CD4-positive, alpha-beta T cell treated with Interleukin-21 for 1 hour (primary cell): ENCODE measurements at places on chromosomes 6 and 20.

DNA sequence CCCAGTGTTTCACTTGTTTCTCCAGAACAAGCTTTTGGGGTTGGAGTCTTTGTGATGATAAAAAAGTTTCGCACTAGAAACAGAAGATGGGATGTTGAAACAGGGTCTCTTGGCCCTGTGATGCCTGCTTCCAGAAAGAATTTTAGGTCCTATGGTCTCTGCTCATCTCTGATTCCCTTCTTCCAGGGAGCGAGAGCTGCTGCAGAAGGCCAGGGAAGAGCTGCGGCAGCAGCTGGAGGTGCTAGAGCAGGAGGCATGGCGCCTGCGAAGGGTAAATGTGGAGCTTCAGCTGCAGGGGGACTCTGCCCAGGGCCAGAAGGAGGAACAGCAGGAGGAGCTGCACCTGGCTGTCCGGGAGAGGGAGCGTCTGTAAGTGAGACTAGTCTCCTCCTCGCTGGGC lies 18.3 kb downstream of the CEP250 start:
- no peak for DNase-seq

- no peak for DNase-seq
Observed at GRCh38 chr20:41005361-41005729, 23.3 kb upstream of the TOP1 start.

GRCh38 chr6:34663831-34664255 lies 32.7 kb downstream of the ILRUN start:
- no peak for DNase-seq

GRCh38 chr20:46563860-46564221 lies 13.4 kb upstream of the OCSTAMP start:
- no peak for DNase-seq

DNA sequence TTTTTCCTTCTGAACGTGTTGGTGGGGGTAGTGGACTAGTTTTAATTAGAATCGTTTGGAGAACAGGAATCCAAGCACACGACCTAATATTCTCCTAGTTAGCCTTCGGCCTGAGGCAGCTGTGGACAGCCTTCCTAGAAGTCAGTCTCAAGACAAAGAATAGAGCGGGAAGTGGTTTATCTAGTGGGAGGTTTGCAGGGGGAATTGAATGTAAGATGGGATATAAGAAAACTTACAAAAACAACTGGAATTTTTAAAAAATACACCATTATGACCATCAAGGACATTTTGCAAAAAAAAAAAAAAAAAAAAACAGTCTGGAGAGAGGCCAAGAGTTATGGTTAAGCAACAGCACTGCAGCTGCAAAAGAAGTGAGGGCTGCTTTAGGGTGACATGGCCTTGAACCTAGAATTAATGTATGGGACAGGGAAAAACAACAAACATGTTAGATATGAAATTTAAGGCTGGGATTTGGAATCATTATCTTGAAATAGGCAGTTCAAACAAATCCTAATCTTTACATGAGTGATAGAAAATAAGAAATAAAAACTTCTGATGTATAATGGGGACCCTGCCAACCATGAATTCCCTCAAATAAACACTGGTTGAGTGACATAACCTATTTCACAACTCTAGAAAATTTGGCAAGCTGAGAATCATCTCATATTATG lies 40.2 kb downstream of the PLAGL1 start:
- no peak for DNase-seq

DNA sequence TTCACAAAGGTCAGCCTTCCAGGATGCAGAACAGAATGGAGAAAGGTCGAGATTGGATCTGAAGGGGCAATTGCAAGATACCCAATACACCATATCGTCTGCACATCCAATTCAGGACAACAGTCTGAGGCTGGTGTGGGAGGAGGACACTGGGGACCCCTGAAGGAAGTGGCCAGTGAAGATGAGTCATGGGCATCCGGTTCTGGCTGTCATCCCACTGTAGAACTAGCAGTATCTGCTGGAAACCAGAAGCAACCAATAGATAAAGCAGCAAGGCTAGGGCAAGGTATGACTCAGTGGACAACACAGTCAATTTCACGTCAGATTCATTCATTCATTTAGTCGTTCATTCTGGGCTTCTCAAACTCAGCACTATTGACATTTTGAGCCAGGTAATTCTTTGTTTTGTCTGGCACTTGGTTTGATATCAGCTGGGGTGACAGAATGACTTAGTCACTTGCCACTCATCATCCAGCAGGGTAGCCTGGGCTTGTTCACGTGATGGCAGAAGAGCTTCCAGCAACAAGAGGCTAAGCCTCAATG lies 30.3 kb upstream of the SHLD1 start:
- no peak for DNase-seq

- DNase-seq = no peak
Observed at GRCh38 chr6:138025528-138025978, 81.7 kb downstream of the PERP start.

GRCh38 chr6:82380566-82381185 lies 17.1 kb downstream of the TPBG start:
- DNase-seq = no peak

DNA sequence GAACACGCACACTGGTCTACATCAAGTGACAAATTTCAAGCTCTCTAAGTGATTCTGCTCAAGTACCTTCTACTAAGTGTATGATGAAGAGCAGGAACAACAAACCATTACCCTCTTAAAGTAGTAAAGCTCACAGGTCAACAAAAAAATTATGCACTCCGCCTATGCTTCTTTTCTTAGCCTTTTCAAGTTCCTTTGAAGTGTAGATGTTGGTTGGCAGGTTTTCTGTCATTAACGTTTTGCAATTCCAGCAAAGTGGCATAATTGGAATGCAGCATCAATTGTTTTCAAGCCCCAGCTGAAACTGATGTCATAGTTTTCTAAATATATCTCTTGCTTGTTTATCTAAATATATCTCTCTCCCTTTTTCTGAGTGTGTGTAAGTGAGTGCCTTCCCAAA lies 396.9 kb upstream of the EYS start:
- no peak for DNase-seq

GRCh38 chr6:112879920-112880413 lies 532.8 kb downstream of the RFPL4B start:
- no peak for DNase-seq

GRCh38 chr20:3753501-3754275 lies 13.9 kb downstream of the ADISSP start:
- DNase-seq = no peak

DNA sequence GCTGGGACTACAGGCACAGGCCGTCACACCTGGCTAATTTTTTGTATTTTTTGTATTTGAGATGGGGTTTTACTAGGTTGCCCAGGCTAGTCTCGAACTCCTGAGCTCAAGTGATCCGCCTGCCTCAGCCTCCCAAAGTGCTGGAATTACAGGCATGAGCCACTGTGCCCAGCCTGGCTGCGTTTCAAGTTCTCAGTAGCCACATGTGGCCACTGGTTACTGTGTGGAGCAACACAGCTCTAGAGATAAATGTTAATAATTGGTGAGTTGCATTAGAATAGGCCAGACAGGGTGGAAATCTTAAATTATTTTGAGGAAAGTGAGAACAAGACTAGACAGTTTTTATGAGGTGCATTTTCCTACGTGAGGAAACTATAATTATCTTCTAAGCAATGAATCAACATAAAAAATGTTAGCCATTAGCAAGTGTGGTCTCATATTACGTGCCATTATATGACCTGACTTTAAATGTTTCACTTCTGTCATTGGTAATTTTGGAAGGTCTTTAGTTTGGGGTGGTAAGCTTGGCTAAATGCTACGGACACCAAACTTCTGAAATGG lies 129.6 kb downstream of the PLEKHG1 start:
- DNase-seq = no peak

DNA sequence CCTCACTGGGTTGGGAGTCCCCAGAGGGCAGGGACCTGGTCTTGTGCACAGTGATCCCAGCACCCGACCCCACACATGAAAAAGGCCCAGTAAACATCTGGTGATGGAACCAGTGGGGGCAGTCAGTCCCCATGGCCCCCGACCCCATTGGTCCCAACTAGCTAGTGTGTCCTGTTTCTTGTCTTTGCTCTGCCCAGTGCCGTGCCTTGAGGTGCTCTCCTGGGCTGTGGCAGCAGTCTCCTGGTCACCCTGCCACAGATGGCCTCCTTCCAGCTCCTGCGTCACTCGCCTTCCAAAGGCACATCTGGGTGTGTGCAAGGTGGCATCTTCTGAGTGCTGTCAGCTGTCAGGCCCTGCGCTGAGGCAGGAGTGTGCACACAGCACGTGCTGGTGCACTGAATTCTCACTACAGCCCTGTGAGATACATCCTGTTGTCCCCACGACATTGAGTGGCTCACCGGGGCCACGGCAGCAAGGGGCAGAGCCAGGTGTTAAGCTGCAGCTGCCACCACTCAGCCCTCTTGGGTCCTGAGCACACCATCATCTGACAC lies 3.9 kb downstream of the NPEPL1 start:
- no peak for DNase-seq

GRCh38 chr6:127301199-127301700 lies 34.6 kb downstream of the RNF146 start:
- no peak for DNase-seq

GRCh38 chr6:151652325-151652724 lies 155.2 kb upstream of the ESR1 start:
- DNase-seq = no peak

DNA sequence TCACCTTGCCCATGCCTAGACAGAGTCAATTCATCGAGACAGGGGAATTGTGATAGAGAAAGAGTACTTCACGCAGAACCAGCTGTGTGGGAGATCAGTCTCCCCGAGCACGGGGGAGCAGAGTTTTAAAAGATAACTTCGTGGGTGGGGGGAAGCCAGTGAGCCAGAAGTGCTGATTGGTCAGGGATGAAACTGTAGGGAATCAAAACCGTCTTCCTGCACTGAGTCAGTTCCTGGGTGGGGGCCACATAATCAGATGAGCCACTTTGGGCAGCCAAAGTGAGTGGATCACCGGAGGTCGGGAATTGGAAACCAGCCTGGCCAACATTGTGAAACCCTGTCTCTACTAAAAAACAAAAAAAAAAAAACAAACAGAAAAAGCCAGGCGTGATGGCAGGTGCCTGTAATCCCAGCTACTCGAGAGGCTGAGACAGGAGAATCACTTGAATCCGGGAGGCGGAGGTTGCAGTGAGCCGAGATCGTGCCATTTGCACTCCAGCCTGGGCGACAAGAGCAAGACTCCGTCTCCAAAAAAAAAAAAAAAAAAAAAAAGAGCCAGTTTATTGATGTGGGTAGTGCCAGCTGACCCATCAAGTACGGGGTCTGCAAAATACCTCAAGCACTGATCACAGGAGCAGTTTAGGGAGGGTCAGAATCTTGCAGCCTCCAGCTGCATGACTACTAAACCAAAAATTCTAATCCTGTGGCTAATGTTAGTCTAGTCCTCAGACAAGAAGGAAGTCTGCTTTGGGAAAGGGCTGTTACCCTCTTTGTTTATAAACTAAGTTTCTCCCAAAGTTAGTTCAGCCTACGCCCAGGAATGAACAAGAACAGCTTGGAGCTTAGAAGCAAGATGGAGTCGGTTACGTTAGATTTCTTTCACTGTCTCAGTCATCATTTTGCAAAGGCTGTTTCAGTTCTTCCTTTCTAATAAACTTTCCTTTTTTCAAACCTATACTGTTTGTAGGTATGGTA lies 3.9 kb upstream of the TRIM39 start:
- peak; percentile 16 for DNase-seq
